ENCODE measurements at places on chromosomes 6 and 20.

DNA sequence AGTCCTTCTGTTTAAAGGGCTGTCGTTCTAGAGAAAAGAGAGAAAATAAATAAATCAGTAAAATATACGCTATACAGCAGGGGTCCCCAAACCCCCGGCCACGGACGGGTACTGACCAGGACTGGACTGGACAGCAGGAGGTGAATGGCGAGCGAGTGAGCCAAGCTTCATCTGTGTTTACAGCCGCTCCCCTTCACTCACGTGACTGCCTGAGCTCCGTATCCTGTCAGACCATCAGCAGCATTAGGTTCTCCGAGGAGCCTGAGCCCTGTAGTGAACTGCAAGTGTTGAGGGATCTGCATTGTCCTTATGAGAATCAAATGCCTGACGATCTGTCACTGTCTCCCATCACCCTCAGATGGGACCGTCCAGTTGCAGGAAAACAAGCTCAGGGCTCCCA, 76.5 kb downstream of the ZNF217 start:
- no peak for DNase-seq

GRCh38 chr6:138944412-138944811, 43.6 kb downstream of the REPS1 start:
- no peak for DNase-seq

- peak; percentile 90 for DNase-seq
These were observed 107.3 kb downstream of the SYCP2 start for GRCh38 chr20:59825944-59826759.

- DNase-seq = no peak
These were observed 207.1 kb upstream of the RREB1 start for GRCh38 chr6:6900569-6901204.

GRCh38 chr20:61185181-61185580, 66.9 kb upstream of the CDH4 start:
- no peak for DNase-seq

GRCh38 chr6:53250176-53251032, 98.3 kb downstream of the ELOVL5 start:
- no peak for DNase-seq

DNA sequence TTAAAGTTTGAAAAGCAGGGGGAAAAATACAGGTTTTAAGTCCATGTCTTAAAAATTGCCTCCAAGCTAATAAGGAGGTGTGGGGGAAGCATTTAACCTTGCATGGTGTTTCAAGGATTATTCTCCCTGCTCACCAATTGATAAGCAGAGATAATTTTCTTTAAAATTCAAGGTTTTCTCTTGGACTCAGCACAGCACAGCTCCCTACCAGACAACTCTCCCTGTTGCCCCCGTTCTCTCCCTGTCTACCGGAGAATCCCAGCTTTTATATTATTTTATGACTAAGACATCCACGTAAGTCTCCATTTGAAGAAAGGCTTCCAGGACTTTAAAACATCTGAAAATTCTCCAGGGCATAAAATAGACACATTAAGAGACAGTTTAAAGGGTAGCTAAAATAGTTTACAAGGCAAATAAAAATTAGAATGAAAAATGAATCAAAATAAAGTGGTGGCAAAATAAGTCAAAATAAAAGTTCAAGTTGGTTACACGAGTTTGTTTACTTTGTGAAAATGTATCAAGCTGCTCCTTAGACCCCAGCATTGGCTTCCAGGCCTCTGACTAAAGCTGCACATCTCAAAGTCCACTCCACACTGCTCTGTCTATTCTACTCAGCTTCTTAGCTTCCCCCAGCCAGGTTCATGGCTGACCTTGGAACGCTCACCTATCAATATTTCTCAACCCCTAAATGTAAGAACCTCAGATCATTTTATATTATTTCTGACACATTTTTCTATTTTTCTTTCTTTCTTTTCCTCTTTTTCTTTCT, 188.6 kb upstream of the PLCB4 start:
- DNase-seq = no peak

DNA sequence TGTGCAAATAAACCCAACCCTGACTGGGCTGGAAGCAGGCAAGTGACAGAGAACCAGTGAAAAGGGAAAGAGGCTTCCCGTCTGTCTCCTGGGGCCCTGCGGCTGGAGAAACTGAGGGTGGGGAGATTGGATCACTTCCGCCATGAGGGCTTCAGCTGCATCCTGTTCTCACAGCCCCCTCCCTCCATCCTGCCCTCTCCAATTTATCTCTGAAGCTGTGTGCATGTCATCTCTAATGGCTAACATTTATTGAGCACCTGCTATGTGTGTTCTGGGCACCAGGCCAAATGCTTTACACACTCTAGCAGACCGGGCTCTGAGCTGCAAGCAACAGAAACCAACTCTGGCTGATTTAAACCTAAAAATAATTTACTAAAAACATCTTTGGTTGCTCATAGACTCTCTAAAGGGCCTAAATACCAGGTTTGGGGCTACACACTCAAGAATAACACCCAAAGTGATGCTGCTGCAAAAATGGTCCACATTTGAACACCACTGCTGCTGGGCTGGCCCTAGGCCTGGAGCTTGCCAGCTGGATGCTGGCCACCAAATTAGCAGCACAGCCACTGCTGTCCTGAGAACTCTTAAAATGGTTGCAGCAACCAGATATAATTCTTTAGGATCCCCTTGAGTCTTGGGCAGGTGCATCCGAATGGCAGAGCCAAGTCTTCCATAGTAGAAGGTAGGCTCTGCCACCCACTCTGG, 123.6 kb upstream of the LRFN2 start:
- DNase-seq = no peak

GRCh38 chr6:148545901-148546300, 200.9 kb upstream of the UST start:
- no peak for DNase-seq

DNA sequence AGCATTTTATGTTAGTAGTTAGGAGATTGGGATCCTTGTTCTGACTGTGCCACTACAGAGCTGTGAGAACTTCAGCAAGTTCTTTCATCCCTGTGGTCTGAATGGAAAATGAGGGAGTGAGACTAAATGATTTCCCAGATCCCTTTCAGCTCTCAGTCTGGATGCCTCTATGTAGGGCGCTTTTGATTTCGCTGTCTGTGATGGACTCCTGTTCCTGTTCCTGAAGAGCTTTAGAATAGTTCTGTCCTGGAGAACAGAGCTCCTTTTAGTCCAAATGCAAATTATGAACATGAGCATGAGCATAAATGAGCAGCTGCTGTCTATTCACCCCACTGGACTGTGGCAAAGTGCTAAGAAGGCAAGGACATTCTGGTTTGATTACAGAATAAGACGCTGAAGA, 61.4 kb upstream of the NT5E start:
- no peak for DNase-seq

- DNase-seq = no peak
These were observed 2.2 kb downstream of the SRSF3 start for GRCh38 chr6:36596356-36596755.

DNA sequence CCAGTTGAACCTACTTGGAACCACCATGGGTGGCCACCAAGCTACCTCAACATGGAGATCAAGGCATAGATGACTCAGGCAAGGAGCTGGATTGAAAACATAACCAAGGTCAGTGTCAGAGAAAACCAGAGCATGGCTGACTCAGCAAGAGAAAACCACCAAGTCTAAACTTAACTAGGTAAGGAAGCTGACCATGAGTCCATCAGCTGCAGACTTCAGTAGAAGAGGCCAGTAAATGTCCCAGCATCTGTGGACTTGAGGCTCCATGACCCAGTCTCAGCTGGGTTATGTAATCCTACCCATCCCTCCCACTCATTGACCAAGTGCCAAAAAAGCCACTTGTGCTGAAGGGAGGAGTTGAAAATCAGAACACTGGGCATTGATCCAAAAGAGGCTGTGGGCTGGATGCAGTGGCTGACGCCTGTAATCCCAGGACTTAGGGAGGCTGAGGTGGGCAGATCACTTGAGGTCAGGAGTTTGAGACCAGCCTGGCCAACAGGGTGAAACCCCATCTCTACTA, 93.7 kb upstream of the CBLN4 start:
- DNase-seq = no peak

GRCh38 chr6:137494281-137494987, at the start of gene OLIG3:
TSS of gene OLIG3 (minus strand) at chr6:137494394. CDS start at chr6:137494170, 224 bp downstream.
- no peak for DNase-seq

Measured in upper lobe of left lung (tissue), 6 donors.